Motor neuron (in vitro differentiated cells): ENCODE measurements at places on chromosomes 5 and 9.

GRCh38 chr5:64987768-64988167 lies 219.0 kb downstream of the CWC27 start:
- ATAC-seq, result no peak

DNA sequence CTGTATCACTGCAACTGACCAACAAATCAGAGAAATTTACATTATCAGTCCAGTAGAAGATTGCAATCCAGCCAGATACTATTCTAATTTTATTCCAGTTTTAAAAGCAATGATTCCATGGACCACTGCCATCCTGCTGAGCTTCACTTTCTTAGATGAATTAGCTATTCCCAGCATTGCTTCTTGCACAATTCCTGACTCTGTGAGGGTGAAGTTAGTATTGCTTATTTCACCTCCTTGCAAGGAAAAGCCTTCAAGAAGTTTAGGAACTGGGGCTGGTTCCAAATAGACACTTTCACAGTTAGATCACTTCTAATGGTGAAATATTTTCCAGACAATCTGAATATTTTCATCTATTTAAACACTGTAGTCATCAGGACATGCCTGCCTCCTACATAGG lies 338.6 kb upstream of the TNC start:
- ATAC-seq, result no peak

- ATAC-seq, result no peak
These were observed 23.4 kb downstream of the ADCY2 start for GRCh38 chr5:7419367-7419766.

GRCh38 chr9:135240871-135241311 lies 153.4 kb downstream of the OLFM1 start:
- no peak for ATAC-seq

DNA sequence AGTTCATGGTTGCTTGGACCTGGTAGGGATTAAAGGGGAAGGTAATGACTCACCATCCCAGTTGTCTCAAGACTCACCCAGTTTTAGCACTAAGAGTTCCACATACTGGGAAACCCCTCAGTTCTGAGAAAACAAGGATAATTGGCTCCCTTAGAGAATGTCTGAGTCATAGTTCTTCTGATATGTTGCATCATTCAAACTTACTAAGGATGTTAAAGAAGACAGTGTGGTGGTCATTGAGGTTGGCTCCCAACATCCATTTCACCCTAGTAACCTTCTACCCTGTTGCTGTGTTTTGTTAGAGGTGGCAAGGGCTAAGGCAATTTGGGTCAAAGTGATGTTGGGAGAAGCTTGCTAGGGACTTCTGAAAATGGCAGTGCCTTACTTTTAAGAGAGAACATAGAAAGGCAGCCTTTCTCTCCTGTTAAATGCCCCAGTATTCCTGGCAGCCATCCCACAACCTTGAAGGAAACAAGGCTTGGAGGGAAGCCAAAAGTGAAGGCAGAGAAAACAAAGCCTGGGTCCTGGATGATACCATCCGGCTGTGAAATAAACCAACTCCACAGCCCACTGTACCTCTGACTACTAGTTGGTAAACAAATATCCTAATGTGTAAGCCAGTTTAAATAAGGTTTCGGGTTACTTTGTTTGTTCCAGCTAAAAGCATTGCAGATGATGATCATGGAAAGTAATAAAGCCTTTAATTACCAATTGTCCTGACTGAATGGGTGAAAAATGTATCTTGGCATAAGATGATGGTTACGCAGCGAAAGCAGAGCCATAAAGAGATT lies 80.4 kb upstream of the ADAMTSL1 start:
- ATAC-seq, result peak; percentile 76

GRCh38 chr9:98328141-98328540 lies 72.7 kb upstream of the TBC1D2 start:
- no peak for ATAC-seq

DNA sequence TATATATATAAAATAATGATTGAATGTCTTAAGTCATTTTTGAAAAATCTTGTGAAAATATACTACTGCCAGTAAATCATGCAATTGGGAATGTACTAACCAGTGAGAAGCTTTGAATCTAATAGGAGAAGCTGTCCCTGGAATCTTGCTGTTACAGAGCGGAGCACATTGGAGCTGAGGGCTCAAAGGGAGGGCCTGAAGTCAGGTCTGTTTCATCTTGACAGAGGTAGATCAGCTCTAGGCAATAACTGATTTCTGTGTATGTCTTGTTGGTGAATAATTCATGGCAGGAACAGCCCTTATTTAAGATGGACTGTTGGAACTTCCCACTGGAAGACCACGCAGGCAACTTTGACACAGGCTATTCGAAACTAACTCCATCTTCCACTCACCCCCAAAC lies 17.5 kb downstream of the CAMK4 start:
- no peak for ATAC-seq

GRCh38 chr5:5424736-5425135 lies 2.3 kb downstream of the ICE1 start:
- no peak for ATAC-seq

DNA sequence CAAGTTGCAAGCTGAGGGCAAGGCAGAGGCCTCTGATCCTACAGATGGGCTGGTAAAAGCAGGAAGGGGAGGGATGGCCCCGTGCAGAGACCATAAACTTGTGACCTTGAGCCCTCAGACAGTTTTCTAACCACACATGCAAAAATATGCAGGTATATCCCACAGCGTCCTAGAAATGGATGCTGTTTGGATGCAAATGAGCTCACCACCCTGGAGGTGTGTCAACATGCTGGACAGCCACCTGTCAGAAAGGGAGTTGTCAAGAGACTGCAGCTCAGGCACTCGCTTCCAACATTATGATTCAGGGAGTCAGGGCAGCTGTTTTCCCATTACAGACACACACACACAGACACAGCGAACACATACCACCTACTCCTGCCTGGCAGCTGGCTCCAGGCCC lies 97.3 kb upstream of the PANK3 start:
- ATAC-seq, result no peak

DNA sequence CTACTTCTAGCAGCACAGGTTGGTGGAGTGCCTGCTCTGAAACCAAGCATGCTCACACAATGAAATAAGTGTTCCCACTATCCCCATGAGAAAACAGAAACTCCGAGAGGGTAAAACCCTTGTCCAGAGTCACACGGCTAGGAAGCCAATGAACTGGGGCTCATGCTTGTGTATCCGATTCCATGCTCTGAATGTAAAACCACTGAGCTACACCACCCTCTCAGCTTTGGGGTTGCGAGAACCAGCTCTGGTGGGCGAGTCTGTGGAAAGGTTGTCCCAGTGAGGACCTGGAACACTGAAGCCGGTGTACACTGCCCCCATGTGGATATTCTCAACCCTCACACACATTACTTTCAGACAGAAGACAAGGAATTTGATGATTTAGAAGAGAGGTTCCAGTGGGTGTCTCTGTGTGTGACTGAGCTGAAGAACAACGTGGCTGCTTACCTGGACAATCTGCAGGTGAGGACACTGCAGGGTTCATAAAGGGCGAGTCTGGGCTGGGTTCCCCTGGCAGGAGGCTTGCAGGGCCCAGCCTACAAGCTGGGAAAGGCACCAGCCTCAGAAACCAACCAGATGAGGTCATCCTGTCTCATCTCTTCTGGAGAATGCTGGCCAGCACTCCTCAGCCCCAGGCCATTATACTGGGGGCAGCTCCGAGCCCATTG lies 37.4 kb downstream of the ARHGEF37 start:
- peak; percentile 80 for ATAC-seq

GRCh38 chr5:69492391-69492922 lies at the start of gene OCLN:
Gene OCLN, plus strand, starts transcription at chr5:69492790. Its CDS starts 11,455 bp downstream, at chr5:69504245.
- ATAC-seq, result peak; percentile 93

- ATAC-seq, result no peak
These were observed 1.3 kb downstream of the PPP2R2B start for GRCh38 chr5:146877178-146877681.

- ATAC-seq, result no peak
These were observed 46.3 kb upstream of the PALM2AKAP2 start for GRCh38 chr9:109733690-109734089.

DNA sequence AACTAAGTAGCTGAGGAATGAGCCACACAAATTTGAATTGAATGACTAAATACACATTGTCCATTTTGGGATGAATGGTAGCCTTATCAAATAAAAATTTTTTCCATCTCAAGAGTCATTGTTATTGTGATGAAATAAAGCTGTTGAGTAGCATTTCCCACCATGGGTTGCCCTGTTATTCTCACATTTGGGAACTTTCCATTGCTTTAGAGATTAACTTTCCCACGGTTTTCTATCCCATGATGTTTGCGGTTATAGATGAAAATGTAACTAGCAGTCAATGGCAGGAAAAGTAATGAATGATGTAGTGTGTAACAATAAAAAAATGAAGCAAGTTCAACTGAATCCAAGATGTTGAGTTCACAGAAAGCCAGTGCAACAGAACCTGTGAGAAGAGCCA lies 59.9 kb upstream of the PLPP1 start:
- ATAC-seq, result no peak

DNA sequence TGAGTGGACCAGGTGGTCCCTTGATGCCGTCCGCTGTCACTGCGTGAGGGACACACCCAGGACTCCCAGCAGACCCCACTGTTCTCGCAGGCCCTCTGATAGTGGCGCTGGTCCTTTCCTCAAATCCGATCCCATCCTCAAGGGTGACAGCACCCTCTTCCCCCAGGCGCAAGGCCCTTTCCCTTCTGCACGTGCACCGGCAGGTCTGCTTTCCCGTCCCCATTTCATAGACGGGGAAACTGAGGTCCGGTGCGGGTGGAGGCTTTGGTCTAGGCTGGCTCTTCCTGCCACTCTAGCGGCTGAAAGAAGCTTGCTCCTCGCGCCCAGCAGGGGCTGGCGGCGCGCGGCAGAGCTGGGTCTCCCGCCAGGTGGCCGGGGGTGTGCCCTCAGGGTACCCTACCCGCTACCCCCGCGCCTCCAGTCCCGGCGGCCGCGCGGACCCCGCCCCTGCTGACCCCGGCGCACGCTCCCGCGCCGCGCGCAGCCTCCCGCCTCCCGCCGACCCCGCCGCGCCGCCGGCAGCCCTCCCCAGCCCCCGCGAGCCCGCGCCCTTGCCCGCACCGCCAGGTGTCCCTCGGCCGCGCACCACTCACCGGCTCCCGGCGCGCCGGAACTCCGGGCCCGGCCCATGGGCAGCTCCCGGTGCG lies 453 bp downstream of the RASGEF1C start:
- peak; percentile 74 for ATAC-seq

GRCh38 chr5:39720136-39720535 lies 295.4 kb upstream of the DAB2 start:
- ATAC-seq, result no peak

DNA sequence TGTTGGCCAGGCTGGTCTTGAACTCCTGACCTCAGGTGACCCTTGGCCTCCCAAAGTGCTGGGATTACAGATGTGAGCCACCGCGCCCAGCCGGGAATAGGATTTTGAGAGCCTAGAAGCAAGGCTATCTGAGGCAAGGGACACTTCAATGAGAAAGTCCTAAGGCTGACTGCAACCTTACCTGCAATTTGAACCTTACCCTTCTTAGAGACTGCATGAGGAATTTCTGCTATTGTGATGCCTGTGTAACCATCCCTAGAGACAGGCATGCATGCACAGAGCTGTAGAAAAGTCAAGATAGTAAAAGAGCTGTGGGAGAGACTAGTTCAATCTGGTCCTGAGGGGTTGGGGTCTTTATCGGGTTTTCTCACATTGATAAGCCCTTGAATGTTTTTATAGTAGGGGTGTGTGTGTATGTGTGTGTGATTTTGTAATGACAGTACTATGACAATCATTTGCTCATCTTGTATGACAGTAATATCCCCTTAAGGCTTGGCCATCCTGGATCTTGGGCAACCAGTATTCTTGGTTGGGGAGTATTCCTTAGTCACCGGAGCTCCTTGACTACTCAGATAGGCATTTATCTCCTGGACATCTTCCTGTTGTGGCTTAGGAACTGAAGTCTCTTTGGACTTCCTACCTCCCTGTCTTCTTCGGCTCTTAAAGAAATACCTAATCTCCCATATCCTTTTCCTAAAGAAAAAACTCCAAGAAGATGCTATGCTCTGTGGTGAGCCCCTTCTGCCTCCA lies 11.2 kb downstream of the DNAJB5 start:
- no peak for ATAC-seq

DNA sequence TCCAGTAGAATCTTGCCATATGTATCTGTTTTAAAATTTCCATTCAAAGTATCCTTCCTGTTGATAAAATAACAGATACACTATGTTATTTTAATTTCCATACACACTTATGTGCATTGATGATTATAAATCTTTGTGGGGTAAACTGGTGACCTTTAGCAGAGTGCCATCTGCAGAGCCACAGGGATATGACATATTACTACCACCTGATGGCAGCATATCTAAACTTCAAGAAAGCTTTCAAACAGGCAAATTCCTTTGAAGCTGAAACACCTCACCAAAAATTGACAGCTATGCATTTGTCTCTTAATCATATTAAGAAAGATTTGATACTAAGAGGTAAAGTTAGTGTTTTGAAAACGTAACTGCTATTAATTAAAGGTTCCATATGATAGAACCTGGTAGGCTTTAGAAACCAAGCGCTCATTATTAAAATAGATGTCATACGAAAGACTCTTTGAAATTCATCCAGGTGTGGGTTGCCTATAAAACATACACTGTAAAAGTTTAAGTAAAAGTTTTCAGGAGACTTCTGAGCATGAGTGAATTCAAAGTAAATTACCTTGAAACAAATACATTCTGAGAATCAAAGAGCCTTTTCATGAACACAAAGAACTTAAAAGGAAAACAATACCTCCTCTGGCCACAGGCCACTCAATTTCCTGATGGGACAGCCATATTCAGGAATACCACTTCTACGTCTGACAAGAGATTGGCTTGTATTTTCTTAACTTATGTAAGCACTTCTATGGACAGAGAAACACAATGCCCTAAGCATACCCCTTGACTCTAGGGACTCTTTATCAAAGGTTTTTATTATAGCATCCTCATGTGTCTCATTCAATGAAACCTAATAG lies 93.3 kb downstream of the KIAA0825 start:
- no peak for ATAC-seq

DNA sequence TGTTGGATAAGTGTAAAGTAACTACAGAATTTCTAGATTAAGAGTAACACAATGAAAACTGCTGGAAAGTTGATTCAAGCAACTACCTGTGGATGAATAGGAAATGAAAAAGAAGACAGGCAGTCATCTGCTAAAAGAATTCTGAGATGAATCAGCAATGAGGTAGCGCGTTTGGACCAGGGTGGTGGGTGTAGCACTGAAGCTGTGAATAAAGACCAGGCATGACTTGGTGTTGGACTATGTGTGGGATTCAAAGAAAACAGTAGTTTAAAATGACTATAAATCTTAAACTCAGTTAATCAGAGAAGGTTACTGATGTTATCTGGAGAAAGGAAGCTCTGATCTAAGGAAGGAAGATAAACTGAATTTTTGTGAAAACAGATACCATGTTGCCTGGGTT lies 159.8 kb downstream of the FBN2 start:
- peak; percentile 69 for ATAC-seq

DNA sequence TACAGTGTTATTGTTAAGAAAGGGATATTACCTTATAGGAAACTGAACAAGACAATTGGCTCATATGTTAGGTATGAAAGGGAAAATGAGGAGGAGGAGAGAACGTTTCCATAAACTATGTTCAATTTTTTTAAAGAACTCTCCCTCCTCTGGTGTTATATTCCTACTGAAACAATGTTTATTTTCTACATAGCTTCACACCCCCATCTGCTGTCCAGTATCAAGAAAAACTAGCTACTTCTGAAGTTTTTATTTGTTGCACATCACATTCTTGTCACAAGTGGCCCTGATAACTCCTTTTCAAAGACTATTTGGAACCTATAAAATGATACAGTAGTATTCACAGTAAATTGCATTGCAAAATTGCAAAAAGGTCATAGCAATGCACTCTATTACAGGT lies 223.4 kb upstream of the FAM174A start:
- no peak for ATAC-seq
